ENCODE measurements at places on chromosomes 4 and X.

DNA sequence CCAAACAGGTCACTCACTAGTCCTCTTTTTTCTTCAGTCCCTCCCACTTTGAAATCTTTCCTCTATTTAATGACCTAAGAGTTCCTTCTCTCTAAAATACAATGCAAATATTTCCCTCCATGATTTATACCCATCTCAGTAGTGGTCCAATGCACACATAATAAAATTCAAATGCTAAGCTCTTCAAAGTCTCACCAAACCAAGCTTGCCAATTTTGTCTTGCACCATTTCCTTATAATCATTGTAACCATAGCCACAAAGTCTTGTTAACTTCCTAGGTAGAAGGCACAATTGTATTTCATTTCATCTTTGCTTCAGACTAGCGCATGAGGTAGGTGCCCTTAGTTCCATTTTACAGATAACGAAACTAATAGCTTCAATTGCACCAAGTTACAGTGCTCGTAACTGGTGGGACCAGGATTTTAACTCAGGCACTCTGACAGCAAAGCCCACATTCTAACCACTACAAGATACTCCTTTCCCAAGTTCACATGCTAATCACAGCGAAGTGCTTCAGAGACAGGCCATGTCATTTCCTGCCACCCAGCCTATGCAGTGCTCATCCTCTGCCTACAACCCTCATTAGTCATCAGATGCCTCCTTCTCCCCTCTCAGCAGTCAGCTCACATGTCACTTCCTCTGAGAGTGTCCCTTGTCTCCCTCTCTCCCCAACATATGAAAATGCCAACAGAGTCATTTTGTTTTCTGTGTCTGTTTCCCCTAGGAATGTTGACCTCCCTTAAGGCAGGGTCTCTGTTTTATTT lies 66.9 kb upstream of the PPARGC1A start:
- no peak for DNase-seq

DNA sequence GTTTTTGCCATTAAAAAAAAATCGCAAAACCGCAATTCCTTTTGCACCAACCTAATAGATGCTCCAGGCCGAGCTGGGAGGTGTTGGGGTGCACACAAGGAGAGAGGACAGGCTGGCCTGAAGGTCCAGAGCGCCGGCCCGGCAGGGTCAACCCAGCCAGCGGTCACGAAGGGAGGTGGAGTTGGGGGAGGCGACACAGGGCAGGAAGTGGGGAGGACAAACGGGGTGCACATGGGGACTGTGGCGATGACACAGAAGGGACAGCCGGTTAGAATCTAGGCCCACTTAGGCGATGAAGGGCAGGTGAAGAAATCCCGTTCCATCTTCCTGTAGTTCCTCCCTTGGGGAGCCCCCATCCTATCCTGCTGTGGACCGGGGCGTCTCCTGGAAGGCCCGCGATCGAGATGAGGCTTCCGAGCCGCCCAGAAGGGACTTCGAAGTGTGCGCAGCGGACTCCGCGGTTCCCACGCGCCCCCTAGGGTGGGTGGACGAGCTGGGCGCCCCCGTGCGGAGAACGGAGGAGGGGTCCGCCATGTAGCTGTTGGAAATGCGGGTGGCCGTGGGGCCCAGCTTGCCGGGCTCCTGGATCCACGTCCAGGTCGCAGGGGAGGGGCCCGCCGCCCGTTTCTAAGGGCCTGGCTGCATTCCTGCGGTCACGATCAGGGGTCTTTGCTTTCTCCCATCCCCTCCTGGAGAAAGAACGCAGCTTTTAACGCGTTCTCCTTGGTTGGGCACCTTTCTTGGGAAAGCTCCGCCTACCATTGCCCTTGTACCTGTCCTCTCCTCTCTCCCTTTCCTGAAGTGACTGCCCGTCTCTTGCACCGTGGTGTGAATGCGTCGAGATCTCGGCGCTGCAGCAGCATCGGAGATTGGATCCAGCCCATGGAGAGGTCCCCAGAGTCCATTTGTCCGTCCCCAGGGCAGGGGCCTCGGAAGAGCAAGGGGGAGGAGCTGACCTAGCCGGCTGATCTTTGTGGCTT lies 17.0 kb upstream of the HPF1 start:
- DNase-seq: peak; percentile 13

DNA sequence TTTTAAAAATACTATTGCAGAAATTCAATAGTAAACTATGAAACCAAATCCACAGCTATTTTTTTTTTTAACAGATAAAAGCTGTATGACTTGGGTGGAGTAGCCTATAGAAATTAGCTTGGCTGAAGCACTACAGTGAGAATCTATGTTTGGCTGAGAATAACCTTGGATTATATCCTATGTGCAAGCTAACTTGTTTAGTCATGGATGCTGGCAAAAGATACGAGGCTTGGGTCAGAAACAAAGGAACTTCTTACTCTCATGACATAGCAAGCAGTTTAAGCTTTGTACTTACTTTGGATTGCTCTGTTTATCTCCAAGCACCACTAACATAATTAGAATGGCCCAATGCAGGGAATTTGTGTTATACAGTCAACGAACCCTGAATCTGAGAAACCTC lies 119.2 kb upstream of the GRID2 start:
- peak; percentile 60 for DNase-seq

DNA sequence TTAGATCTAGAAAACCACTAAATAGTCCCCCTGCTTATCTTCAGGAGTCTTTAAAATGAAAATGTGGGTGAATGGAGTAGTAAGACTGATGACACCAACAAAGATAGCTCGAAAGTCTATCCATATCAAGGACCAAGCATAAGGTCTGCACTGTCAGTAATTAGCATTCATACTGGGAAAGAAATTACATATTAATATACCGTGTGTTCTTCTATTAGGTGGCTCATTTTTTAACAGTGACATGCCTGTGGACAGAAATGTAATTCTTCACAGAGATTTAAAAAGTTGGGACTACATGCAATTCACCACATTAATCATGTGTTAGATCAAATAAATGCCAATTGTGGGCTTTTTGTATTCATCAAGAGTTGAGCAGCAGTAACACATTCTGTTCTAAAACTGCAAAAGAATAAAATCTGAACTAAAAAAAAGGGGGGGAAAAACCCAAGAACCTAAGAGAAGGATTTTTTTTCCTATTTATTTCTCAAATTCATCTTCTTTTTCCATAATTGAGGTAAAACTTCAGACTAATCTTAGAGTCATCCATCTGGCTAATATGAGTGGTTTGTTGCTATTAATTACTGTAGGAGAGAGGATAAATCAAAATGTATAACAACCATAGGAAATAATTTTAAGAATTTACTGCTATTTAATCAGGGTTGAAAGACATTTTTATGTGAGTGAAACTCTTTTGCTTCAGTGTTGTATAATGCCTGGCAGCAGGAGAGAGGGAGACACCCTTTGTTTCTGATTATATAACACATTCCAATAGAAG lies 386.7 kb upstream of the IGFBP7 start:
- DNase-seq: no peak

DNA sequence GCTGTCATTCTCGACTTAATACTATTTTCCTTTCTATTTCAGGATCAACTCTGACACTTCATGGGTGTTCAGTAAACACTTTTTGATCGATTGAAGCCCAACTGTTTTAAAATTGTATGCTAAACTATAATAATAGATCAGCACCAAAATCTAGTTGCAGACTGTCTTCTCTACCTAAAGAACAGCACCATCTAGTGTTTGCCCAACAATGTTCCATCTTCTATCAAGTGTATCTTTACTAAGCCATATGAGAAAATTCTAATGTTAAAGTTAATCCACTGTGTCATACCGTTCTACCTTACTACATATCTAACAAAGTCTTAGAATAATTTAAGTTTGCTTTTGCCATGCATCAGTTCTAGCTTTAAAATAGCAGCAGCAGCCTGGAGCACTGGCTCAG lies 113.0 kb upstream of the PRDX4 start:
- peak; percentile 36 for DNase-seq

DNA sequence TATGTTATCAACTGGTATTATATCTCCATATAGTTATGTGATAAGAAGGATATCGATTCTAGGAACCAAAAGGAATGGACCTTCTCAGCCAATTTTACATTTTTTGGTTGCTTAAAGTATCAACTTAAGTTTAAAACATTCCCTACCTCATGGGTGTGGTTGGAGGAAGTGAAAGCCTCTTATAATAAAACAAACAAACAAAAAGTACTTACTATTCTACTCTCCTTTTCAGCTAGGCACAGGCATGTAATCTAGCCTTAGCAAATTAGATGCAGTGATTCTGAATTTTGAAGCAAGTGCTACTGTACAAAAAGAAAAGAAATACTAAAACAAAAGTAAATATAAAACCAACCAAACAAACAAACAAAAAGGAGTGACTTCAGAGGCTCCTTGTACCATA lies 485.4 kb downstream of the C4orf33 start:
- no peak for DNase-seq

DNA sequence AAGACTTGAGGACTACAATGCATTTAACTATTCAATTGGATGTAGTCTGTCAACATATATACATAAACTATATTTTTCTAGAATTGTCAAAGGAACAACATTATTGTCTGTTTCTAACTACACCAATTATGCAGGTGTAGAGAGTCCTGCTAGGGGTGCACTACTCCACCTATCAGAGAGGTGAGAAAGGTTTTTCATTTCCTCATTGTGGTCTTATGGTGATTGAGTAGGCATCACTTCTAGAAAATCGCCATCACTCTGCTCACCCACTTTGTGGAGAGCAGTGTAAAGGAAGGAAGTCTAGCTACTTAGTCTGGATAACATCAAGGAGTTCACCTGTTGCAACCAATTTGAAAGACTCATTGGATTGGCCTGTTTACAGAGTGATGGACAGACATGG lies 4.4 kb upstream of the ADH1C start:
- DNase-seq: no peak

DNA sequence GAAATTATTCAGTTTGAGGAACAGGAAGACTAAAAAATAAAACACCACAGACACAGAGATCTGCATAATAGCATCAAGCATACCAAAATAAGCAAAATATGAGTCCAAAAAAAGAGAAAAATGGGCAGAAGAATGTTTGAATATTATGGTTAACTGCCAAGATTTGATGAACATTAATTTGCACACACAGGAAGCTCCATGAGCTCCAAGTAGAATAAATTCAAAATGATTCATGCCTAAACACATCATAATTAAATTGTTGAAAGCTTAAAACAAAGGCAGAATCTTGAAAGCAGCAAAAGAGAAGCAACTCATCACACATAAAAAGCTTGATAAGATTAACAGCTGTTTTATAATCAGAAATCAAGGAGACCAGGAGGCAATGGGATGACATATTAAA lies 156.6 kb upstream of the ARSJ start:
- DNase-seq: peak; percentile 59

- no peak for DNase-seq
These were observed 8.8 kb upstream of the BEX3 start for GRCh38 chrX:103367502-103367901.

DNA sequence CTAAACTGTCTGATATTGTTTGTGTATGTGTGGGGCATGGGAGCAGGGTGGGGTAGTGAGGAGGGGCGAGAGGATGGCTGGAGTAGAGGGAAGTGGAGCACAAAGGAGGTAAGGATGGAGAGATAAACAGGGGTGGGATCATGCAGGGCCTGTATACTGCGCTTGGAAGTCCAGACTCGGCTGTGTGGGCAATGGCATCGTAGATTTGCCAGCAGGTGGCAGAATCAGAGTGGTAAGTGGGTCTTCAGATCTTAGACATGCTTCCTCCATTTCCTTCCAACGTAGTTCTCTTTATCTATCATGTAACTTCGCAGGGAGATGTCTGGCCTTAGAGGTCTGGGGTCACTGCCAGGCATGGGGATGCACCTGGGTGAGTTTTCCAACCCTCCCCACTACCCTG lies 155.5 kb downstream of the PDGFRA start:
- DNase-seq: peak; percentile 50

DNA sequence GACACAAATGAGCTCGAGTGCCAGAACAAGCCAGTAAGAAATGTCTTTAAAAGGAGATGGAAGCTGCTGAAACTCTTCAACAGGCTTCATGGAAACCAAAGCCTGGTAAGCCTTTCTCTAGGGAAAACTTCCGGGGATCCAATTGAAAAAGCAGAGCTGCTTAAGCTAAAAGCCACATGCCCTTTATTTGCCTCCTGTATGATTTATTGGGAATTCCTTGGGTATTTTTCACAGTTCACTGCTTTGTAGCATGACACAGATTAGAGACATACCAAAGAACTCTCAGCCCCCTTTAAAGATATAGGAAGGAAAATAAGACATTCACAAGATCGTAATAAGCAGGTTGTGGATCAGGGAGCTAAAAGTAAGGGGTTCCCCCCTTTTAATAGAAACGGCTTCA lies 6.5 kb upstream of the ARHGAP6 start:
- peak; percentile 50 for DNase-seq

DNA sequence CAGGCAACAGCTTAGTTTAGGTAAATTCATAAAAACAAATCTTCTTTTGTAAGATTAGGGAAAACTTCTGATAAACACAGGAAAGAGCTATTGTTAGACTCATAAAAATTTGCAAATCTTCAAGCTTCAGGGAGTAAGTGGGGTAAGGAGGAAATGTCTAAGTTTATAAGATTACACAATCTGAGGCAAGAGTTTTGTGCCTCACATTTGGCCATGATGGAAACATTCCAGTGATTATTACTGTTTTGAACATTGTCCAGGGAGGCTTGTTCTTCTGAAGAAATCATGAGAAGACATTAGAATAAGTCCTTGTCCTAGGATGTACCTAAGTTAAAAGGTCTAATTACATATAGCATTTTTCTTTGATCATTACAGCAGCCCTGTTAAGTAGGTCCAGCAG lies 72.8 kb downstream of the MAOB start:
- no peak for DNase-seq

GRCh38 chrX:10555846-10556245 lies 64.5 kb downstream of the MID1 start:
- no peak for DNase-seq

- peak; percentile 48 for DNase-seq
These were observed 572.5 kb downstream of the MAGEB5 start for GRCh38 chrX:26788402-26788998.

DNA sequence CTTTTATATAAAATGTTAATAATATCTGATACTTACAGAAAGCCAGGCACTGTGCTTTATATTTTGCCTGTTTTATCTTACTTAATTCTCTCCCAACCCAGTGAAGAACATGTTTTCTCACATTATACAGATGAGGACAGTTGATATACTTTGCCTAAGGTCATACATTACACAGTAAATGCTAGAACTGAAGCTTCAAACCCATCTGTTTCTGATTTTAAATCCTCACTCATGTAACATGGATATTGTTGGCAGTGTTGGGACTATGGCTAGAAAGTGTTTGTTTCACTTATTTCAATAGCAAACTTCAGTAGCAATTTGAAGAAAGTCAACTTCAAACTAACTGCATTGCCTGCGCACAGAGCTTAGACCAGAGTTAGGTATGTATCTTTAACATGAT lies 57.4 kb downstream of the RAPGEF2 start:
- peak; percentile 13 for DNase-seq

- DNase-seq: peak; percentile 14
These were observed 73.7 kb upstream of the ANK2 start for GRCh38 chr4:112975567-112976355.

GRCh38 chr4:6368096-6368495 lies 98.4 kb downstream of the WFS1 start:
- DNase-seq: no peak

DNA sequence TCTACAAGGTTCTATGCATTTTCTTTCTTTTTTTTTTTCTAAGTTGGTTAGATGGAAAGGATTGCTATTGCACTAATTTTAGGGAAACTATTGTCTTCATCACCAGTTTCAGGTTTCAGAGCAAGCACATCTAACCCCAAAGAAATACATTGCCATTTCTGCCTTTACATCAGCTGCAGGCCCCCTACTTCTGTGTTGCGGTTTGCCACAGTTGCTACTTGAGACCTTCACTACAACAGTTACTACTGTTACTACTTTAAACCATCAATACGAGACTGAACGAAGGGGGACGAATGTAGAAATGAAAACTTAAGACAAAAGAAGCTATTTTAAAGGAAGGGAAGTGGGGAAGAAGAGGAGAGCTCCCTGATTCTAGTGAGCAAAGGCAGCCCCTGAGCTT lies 256.7 kb upstream of the LCORL start:
- DNase-seq: no peak
